ENCODE measurements at places on chromosomes 13 and 19.
A peak's percentile ranks its signal among the peaks of the same experiment; 100 is the strongest.

DNA sequence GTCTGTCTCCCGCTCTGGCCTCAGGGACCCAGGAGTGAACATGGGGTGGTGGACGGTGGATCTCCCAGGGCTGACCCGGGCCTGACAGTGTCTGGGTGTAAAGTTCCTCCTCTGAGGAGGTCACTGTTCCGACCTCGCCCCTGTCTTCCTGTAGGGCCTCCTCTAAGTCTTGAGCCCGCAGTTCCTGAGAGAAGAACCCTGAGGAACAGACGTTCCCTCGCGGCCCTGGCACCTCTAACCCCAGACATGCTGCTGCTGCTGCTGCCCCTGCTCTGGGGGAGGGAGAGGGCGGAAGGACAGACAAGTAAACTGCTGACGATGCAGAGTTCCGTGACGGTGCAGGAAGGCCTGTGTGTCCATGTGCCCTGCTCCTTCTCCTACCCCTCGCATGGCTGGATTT, at the start of gene SIGLEC9:
TSS of gene SIGLEC9 (plus strand) at position 178 of the 400 bp plus-strand sequence. CDS start at position 247, 69 bp downstream.
- DNase-seq: no peak

DNA sequence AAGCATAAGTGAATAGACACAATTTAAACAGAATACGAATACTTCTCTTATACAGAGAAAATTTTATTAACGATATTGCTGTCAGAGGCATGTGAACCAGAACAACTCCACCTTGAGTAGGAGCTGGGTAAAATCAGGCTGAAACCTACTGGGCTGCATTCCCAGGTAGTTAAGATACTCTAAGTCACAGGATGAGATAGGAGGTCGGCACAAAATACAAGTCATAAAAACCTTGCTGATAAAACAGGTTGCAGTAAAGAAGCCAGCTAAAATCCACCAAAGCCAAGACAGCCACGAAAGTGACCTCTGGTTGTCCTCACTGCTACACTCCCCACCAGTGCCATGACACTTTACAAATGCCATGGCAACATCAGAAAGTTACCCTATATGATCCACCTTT, 49.2 kb upstream of the TRPC4 start:
- no peak for DNase-seq

- DNase-seq: no peak
Observed at GRCh38 chr13:71869274-71869673, 2.3 kb upstream of the DACH1 start.

DNA sequence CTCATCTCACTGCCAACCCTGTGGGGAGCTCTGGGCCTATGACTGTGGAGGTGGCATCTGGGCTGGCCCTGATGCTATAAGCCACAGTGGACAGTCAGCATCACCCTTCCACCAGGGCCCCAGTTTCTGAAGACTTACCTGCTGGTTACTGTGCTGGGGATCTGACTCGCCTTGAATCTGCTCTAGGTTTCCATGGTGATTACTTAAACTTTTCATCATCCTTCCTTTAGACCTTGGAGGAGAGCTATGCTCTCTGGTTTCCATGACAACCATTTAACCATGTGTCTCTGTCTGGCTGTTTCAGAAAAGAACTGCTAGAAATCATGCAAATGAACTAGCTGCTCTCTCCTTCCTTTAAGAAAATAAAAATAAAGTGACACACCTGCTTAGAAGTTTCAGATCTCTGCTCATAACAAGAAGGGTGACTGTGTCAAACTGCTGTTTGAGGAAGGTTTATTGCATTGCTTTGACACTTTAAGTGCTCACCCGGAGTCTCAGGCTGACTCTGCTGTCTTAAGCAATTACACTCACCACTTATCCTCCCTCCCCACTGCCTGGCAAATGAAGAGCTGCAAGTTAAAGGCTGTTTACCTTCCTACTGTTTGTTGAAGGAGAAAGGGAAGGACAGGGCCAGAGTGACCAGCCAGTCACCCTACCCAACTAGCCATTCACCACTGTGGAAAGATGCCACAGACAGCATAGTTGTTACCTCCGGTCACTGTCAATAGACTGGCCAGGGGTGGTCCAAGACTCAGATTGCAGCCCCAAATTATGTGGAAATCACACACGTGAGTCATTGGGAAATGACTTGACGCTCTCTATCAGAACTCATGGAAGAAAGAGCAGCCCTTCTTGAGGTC, 87.6 kb downstream of the HSPH1 start:
- DNase-seq: peak; percentile 11

- DNase-seq: no peak
Observed at GRCh38 chr13:94121686-94122085, 357.8 kb downstream of the DCT start.

GRCh38 chr13:34667286-34668218, 274.5 kb upstream of the NBEA start:
- no peak for DNase-seq

- DNase-seq: no peak
Observed at GRCh38 chr13:72290962-72291681, 424.1 kb upstream of the DACH1 start.

DNA sequence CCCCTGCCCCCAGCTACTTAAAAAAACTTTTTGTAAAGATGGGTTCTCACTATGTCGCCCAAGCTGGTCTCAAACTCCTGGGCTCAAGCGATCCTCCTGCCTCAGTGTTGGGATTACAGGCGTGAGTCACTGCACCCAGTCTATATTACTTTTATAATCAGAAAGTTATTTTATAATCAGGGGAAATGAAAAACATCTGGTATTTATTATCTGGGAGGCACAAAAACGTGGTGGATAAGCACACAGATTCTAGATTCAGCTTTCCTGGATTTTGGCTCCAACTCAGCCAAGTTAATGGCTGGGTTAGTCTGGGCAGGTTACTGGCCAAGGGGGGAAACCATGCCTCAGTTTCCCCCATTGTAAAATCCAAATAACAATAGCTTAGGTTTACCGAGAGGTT, 24.7 kb downstream of the KEAP1 start:
- no peak for DNase-seq

GRCh38 chr13:64033921-64034320, 2618.3 kb upstream of the PCDH20 start:
- DNase-seq: no peak

Measured in stimulated activated naive CD4-positive, alpha-beta T cell treated with Interleukin-2 at 50 U/mL for 16 hours (primary cell).